ENCODE measurements at places on chromosomes 2 and 18.

DNA sequence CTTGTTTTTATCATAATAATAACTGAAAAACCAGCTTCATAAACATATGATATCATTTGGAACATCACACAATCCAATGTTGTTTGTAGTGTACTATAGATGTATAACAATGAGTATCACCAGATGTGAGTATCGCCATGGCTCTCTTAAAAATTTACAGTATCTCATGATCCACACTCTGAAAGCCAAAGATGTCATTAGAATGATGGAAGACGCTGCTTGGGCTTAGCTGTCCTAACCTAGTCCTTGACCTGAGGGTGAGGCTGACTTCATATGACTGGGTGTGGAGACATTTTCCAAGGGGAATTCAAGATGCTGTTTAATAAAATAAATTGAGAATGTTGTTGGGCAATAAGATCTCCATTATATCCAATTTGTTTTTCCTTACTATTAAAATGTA, 242.6 kb downstream of the RIT2 start:
- no peak for DNase-seq

GRCh38 chr2:108414256-108414876, 34.6 kb upstream of the GCC2 start:
- no peak for DNase-seq

DNA sequence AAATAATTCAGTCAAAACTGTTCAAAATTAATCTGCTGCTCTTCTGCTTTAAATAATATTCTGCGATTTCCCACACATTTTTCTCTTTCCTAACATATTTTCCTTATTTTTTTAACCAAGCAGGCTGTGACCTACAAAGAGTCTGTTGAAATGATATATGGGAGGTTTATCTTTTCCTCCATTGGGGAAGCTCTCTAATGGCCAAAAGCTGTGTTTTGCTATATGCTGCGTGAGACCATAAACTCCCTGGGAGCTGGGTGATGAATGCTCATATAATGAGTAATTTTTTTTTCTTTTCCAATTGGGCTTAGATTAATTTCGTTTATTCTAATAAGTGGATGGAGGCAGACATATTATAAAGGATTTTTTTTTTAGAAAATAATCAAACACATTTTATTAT, 72.2 kb upstream of the MAP2 start:
- DNase-seq: no peak

DNA sequence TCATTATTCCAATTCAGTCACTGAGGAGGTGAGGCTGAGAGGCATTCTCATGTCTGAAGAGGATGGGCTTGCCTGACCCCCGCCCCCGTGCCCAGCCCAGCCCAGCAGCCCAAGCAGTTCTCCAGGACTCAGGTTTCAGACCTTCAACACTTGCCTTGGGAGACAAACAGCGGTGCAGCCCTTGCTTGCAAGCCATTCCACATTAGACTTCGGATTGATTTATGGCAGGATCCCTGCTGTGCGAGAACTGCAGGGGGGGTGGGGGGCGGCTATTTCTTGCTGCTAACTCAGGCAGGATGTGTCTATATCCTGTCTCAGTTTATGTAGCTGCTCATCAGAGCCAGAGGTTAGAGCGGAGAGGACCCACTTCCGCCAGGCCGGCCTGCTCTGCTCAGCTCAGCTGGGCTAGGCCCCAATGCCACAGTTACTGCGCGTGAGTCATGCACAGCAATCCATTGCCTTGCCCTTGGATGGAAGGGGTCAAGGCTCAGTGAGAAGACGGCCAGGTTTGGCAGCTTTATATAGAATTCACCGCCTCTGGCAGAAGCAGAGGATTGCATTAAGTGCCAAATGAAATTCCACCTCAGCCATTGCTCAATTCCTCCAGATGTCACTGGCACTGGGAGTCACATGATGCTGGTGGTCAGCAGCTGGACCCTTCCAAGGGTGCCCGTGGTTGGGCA, 1.8 kb downstream of the GYPC start:
- DNase-seq: peak; percentile 96

DNA sequence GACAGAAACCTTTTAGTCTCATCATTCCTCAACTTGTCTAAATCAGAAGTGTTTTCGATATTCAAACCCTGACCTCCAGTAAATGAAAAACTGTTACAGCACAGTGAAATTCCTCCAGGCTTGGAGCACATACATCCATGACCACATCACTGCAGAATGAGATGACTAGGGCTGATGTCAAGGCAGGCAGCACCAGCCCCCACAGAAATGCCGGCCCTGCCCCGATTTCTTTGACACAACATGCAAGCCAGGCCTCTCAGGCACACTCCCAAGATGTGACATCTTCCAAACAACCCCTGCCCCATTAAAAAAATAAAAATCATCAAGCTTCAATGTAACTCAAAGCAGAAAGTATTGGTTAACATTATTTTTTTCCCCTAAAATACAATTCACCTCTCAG, 103.3 kb downstream of the CTAGE1 start:
- peak; percentile 50 for DNase-seq

- DNase-seq: no peak
Measured at GRCh38 chr18:33560686-33561370, 17.2 kb upstream of the ASXL3 start.

GRCh38 chr18:42184685-42185477, 229.8 kb downstream of the PIK3C3 start:
- DNase-seq: no peak

DNA sequence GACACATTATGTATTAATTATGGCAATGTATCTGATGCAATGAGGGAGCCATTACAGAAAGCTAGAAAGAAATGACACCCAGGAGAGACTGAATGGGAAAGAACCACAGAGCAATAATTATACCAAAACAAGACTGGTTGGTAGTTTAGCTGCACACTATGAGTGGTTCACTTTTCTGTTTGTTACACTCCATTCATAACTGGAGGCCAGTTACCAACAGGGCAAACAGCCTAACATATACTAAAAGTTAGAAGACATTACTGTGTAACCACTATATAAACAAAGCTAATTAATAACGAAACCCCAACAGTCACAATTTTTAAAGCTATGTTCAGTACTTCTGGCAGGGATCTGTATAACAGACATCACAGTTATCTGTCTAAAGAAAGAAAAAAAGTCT, 49.4 kb downstream of the NBAS start:
- DNase-seq: no peak

GRCh38 chr2:68287580-68288441, 31.9 kb downstream of the CNRIP1 start:
- DNase-seq: peak; percentile 24

DNA sequence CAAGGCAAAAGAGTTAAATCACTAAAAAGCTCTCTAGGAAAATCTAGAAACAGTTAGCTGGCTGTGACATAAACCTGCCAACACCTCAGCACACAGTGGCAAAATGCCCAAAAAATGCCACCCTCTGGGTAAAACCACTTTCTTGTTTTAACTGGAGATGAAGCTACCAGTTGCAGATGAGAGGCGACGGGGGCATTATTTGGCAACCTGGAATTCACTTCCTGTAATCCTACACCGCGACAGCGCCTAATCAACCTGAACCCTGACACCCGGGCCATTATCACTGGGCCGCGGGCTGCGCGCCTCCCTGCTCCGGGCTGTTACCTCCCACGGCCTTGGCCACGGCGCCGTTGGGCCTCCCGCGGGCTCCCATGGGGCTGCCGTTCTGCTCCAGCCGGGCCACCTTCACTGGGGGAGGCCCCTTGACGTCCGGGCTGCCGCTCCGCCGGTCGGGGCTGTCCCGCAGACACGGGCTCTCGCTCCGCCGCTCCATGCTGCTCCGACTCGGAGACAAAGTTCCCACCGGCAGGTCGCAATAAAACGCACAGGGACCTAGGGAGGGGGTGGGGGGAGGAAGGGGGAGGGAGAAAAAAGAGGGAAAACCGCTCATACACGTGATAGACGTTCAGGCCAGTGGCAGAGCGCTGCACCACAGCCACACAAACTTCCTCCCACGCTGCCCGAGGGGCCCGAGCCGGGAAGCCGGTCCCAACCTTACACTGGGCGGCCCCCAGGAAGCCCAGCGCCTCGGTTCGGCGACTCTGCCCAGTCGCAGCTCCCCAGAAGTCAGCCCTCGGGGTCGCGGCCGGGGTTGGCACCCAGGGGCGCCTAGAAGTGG, 2.0 kb downstream of the SATB2 start:
- DNase-seq: no peak

- DNase-seq: no peak
Measured at GRCh38 chr2:240149943-240150784, 9.7 kb upstream of the OTOS start.

- no peak for DNase-seq
Measured at GRCh38 chr18:13809531-13810255, 14.3 kb upstream of the MC5R start.

- DNase-seq: no peak
Measured at GRCh38 chr2:174697255-174697654, 67.0 kb downstream of the CHRNA1 start.

DNA sequence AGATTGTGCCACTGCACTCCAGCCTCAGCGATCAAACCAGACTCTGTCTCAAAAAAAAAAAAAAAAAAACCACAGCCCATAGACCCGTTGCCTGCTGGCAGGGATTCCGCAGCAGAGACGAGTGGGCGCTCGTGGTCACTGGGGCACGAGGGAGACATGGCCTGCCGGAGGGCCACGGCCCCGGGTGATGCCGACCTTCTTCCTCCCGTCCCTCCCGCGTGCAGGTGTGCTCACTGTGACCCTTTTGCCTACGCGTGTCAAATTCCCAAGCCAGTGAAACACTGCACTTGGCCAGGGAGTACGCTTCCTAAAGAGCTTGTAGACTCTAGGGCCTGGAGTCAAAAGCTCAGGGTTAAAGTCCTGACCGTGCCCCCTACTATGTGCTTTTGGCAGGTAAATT, 397.6 kb upstream of the MYT1L start:
- DNase-seq: no peak

DNA sequence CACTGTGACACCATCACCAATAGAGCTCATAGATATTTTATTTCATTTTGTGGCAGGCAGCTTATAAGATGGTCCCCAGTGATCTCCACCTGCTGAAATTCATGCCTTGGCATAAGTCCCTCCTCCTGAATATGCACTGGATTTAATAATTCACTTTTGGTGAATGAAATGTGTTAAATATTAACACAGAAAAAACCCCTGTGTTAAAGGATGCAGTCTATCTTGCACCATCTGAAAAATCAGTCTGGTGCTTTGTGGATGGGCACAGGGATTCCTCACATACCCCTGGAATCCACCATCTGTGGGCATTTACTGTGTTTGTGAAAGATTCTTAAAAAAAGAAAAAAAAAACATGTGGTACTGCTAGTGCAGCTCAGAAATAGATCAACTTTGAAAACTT, 26.1 kb upstream of the WIPF1 start:
- no peak for DNase-seq

- DNase-seq: no peak
Measured at GRCh38 chr18:33010149-33010548, 237.3 kb upstream of the KLHL14 start.

DNA sequence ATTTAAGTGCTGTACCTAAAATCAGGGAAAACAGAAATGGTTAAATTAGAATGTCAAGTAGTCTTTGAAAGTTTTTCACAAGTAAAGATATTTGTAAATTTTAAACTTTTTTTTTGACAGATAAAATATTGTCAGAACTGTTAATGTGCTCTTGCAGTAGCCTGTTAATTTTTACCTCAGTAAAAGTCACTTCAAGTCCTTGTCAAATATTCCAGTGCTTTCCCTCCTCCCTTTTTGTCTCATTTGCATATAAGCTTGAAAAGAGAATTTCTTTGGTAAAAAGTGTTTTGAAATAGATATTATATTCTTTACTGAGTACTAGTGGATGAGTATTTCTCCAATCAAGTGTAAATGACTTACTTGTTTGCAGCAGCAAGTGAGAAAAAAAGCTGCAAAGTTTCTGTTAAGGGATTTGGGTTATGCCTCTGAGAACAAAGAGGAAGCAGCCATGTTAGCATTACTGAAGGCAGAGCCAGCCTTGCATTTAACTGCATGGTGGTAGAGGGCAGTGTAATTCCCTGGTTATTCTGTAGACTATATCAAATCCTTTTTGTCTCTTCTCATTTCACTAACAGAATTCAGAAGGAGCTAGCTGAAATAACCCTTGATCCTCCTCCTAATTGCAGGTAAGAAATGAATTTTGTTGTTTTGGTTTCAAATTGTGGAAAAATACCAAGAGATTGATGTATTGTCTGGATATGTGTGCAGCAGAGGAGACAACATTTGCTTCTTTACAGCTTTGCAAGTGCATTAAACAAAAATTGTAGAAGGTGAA, 3.2 kb downstream of the UBE2E3 start:
- no peak for DNase-seq

DNA sequence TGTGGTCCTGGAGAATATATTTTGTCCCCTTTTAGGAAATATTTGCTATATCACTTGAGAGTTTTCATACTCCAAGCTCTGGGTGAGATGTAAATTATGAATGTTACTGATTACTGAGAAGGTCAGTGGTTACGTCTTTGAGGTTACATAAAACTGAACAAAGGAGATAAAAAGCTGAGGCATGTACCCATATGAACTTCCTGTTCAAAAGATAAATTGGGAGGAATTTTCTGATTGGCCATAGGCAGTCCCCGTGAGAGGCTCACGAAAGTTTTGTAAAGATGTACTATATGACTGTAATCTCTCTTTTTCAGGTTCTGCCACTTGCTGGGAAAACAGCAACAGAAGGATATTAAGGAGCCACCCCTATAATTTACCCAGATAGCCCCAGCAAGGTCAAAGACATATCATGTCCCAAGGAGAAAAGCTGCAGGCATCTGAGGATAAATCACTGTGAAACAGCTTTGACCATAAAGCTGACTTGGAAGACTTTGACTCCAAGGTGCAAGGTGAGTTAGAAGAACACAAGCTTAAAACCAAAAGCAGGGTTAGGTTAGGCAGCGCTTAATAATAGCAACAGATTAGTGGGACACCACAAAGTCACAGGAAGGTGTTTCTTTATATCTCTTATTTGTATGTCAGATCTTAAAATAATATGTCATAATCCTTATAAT, 90.4 kb downstream of the OSBPL6 start:
- DNase-seq: no peak

GRCh38 chr2:134839649-134840048, 1.2 kb downstream of the ACMSD start:
- no peak for DNase-seq

DNA sequence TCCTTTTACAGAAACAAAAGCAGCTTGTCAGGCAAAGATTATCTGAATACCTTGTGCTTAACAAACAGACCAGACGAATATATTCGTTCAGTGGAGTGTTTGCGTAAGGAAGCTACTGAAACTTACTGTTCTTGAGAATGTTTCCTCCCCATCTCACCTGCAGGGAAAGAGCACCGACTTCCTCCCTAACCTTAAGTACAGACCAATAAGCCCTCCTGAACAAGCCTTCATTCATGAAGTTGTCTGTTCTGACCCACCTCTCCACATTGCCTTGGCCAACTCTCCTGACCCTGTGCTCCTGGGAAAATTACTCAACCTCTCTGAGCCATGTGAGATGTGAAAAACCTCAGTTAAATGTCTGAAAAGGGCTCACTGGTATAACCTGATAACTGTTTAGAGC, 35.2 kb downstream of the STK39 start:
- no peak for DNase-seq

DNA sequence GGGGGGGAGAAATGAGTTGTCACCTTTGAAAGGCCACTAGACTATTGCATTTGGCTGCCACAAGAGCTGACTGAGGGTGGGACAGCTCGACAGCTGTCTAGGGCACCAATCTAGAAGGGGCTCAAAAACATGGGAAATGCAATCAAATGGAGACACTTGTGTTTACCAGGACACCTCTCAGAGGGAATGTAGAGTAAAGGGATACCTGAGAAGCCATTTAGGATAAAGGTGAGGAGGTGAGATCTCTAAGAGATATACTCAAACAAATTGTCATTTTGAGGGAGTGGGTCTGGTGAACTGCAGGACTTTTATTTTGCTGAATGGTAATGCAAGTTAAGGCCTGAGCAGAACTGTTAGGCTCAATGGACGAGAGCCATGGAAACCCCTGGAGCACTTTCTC, 159.8 kb downstream of the DDX1 start:
- DNase-seq: no peak
